ENCODE measurements at places on chromosomes 2 and 18. TPM values are rescaled to one million over a fixed set of nuclear protein-coding genes. Genes with fewer than 3 reads are reported as not detected.

The LIPG gene
- total RNA-seq, result 0.22 TPM

- DNase-seq, result no peak
Measured at GRCh38 chr18:8242151-8242696, 367.0 kb upstream of the RAB12 start.

The DSG3 gene
- total RNA-seq, result not detected

DNA sequence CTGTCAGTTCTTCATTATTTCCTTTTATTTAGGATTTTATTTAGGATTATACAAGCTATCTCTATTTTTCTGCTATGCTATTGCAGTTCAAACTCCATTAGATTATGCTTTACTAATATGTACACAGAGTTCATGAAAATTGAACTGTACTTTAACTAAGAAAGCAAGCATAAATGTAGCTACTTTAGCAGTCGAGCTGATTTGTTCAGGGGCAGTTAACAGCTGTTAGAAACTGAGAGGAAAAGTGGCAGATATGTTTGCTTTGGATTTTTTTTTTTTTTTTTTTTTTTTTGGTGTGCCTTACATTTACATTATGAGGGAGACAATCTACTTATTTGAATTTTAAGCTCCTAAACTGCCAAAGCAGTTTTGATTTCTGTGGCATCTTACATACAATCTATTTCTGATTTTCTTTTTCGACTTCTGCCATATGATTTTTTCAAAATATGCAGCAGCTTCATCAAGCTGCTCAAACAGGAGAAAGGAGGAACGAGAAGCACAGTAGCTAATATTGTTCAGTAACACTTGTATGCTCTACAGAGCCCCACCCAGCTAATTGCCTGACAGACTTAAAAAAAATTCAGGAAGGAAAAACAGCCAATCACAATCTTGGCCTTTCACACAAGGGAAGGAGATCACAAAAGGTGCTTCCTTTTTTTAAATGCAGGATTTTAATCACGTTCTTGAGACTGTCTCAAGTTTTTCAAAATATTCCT is 233.4 kb upstream of the SIX3 start:
- no peak for DNase-seq

The SPRED2 gene
- 8.0 TPM for total RNA-seq

GRCh38 chr2:68155618-68156017 is 2.1 kb upstream of the PNO1 start:
- no peak for DNase-seq

DNA sequence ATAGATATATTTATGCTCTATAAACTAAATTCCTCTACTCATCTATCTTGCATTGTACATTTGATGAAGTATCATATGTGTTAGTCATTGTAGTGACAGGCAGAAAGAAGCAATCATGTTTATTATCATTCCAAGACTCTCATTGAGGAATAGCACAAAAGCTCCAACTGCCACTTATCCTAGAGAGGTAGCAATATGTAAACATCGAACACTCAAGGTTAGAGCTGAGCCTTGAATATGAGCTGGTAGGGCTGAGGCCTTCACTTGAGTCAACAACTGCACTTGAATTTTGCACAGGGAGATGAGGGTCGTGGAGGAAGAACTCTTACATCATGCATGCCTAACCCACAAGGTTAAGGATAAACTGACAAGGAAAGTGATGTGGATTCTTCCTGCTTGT is 900.9 kb downstream of the CPS1 start:
- DNase-seq, result no peak

DNA sequence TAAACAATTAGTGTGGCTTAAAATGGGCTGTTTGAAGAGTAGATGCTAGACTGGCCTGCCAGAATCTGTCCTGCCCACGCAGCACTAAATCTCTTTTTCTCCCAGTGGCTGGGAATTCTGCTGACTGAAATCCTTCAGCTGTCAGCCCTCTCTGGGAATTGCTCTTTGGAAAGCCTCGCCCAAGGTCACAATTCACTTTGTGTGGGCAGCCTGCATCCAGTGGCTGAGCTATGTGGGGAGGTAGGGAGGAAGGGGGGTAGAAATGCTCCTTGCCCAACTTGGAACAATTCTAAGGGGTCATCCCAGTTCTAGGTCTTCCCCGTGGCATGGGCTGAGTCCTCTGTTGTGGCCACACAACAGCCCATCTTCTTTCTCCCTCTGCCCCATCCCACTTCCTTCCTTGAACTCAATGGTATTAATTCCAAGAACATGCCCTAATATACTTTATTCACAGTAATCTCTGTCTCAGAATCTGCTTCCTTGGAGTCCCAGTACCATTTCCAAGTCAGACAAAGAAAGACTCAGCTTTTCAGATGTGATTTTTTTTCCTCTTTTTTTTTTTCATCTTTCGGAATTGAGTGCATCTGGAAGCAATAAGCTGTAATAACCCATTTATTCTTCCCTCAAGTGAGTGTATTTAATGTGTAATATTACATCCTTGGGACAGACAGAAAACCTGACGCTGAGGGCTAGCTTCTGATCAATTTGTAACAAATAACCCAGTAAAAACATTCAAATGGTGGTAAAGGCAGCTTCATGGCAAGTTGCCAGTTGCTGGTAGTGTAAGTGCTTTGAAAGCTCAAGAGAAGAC is 189.4 kb downstream of the GPD2 start:
- DNase-seq, result no peak

The SUPT7L gene
- total RNA-seq, result 29.7 TPM

GRCh38 chr2:98846041-98846440 is 90.0 kb downstream of the CRACDL start:
- DNase-seq, result no peak
